ENCODE measurements at places on chromosomes 7 and 10.

- DNase-seq: no peak
These were observed 87.1 kb downstream of the CRTAC1 start for GRCh38 chr10:97943294-97943693.

- DNase-seq: no peak
These were observed 34.9 kb upstream of the WAPL start for GRCh38 chr10:86556532-86556931.

DNA sequence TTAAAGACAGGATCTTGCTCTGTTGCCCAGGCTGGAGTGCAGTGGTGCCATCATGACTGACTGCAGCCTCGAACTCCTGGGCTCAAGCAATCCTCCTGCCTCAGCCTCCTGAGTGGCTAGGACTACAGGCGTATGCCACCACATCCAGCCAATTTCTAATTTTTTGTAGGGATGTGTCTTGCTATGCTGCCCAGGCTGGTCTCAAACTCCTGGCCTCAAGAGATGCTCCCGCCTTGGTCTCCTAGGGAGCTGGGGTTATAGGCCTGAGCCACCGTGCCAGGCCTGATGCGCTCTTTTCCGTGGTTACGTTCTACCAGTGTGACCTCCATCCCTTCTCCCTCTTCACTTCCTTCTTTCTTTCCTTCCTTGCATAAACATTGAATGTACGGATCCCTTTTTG is 34.2 kb upstream of the IL15RA start:
- DNase-seq: no peak

DNA sequence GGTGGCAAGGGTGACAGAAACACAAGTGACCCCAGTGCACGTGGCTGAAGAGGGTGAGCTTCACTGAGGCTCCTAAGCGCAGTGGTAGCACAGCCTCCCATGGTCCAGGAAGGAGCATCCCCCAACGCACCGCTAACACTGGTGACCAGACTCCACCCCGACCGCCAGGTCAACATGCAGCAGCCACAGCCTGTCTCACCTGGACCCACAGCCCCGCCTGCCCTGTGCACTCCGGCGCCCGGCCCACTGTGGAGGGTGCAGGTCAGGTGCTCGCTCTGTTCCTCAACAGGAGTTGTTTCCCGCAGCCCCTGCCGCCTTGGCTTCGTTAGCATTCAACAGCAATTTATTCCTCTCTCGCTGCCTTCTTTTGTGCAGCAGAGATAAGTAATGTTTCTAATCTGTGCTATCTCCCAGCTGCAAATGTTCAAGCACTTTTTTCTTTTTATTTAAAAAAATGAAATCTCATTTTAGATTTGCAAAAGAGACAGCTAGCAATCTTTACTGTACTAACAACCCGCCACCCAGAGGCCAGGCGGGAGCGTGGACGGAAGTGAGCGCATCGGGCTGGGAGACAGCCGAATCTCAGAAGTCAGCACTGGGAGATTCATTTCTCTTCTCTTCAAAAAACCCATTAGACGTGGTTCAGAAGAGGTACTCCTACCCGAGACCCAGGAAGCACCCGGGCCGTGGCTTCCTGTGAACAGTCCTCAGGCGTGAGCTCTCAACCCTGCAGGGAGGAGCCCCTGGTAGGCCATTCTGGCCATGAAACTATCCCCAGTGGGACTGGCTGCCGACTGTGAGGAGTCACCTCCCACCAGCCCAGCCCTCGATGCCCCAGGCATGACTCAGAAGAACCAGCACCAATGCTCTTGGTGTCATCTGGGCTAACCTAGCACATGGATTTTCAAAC is 133.4 kb downstream of the MAD1L1 start:
- no peak for DNase-seq

GRCh38 chr10:72006026-72006425 is 41.8 kb downstream of the CHST3 start:
- DNase-seq: no peak

DNA sequence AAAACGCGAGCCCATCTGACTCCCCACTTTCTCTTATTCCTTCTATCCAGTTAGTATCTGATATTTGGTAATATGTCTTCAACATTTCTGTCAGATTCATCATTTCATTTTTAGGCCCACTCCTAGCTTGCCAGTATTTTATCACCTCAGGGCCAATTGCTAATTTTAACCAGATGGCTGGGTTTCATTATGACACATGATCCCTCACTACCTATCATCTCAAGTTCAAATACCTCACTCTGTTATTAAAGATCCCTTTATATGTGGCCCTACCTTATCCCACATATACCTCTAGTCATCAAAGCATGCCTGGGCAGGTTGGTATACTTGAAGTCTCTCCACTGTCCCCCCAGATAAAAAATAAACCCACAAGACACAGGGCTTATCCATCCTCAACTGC is 104.9 kb downstream of the RNLS start:
- no peak for DNase-seq

- DNase-seq: peak; percentile 60
These were observed at the start of gene ELAPOR2 for GRCh38 chr7:87059525-87060287. Gene ELAPOR2, minus strand, starts transcription at chr7:87059654. Its CDS starts 141 bp downstream, at chr7:87059513.

- no peak for DNase-seq
These were observed 5.1 kb downstream of the CCDC71L start for GRCh38 chr7:106655703-106656498.

DNA sequence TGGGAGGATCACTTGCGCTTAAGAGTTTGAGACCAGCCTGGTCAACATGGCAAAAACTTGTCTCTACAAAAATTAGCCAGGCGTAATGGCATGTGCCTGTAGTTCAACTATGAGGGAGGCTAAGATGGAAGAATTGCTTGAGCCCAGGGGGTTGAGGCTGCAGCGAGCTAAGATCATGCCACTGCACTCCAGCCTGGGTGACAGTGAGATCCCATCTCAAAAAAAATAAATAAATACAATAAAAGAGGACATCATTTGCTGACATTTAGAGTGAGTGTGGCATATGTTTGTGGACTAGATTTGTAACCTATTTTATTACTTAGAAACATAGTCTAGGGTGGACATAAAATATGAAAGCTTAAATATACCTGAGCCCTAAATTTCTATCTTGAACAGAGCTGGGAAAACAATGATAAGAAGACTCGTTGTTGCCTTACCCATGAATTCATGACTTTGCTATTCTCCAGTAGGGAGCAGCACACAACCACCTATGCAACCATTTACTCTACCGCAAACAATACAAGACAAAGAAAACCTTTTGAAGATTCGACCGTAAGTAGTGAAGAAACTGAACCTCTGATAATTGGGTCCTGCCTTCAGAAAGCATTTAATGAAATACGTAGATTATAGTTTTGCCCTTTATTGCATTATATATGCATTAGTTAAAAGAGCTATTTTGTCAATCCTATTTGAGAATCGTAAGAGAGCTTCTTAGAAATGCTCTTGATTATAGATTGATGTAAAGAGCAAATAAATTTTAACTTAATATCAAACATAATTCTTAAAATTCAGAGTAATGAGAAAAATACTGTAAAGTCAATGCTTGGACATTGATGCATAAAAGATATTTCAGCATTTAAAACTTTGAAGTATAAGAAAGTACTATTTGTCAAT is 83.5 kb downstream of the GNAT3 start:
- no peak for DNase-seq

- no peak for DNase-seq
These were observed 6.1 kb upstream of the CPA4 start for GRCh38 chr7:130286881-130287280.

GRCh38 chr10:75070476-75070875 is 41.0 kb upstream of the SAMD8 start:
- no peak for DNase-seq

- DNase-seq: no peak
These were observed 120.7 kb downstream of the TES start for GRCh38 chr7:116331020-116331419.

GRCh38 chr7:9231630-9232121 is 798.3 kb downstream of the NXPH1 start:
- DNase-seq: no peak

DNA sequence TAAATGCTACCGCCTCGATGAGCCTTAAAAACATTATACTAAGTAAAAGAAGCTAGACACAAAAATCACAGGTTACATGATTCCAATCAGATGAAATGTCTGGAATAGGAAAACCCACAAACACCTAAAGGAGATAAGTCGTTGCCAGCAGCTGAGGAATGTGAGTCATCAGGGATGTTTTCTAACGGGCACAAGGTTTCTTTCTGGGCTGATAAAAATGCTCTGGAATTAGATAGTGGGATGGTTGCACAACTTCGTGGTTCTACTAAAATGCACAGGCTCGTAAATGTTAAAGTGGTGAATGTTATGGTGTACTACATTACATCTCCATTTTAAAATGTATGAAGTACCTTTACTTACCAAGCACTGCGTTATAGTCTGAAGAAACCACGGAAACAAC is 9.7 kb downstream of the ABLIM1 start:
- no peak for DNase-seq

- no peak for DNase-seq
These were observed 77.3 kb downstream of the CDC14C start for GRCh38 chr7:49001610-49002033.

DNA sequence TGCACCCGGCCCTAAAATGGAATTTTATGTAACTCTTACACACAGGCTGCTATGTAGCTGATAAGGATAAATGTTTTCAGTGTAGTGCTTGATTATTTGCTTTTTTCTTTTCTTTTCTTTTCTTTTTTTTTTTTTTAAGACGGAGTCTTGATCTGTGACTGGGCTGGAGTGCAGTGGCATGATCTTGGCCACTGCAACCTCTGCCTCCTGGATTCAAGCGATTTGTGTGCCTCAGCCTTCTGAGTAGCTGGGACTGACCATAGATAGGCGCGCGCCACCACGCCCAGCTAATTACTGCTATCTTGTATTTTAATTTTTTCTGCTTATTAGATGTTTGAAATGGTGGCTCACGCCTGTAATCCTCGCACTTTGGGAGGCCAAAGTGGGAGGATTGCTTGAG is 3.4 kb downstream of the RABGEF1 start:
- DNase-seq: no peak

DNA sequence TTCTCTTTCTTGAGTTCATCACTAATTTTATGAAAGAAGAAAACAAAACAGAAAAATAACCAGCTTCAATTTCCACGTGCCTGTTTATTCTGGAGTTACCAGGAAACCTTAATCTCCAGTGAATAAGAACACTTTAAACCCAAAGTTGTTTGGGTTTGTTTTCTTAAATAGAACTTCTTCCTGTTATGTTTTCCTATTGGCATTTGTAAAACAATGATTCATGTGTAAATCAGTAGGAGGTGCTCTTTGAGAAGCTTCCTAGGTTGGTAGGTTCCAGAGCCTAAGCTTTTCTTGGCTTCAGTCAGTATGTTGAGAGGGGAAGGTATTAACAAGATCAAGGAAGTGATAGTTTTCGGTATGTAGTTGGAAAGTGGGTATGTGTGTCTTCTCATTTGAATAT is 119.0 kb downstream of the BICC1 start:
- DNase-seq: no peak

- no peak for DNase-seq
These were observed 4.6 kb downstream of the TRPV6 start for GRCh38 chr7:142880876-142881505.

DNA sequence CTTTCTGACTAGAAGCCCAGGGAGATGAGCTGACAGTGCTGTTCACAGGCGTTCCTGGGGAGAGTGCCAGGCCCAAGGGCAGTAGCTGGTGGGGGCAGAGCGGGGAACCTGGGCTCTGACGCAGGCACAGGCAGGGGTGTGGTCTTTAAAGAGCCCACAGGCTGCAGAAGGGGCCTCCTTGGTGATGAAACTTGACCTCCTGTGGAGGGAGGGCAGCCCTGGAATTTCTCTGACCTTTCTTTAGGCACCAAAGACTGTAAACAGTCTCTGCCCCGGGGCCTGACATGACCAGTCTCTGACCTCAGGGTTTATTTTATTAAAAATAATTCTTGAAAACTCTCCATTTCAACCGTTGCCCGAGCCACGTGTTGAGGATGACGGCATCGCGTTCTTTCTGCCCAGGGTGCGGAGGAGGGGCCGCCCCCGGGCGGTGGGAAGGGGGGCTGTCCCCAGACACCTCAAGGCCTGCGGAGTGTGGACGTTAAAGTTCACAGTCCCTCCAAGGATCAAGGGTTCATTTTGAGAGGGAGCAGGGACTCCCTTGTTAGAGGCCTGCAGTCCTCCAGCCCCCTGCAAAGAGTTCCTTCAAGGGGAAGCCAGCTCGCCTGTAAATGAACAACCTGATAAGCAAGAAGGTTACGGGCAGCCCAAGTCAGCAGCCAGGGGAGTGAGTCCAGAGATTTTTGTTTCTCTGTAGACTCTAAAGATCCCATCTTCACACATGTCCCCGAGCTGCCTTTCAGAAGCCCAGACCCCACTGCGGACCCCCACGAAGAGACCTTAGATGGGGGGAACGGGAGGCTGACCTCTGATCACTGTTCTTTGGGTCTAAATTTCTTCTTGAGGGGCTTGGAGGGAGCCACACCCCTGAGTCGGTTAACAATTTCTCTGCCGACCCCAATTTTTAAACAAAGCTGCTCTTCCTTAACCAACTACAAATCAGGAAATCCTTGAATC is 128.9 kb downstream of the VIPR2 start:
- peak; percentile 82 for DNase-seq

DNA sequence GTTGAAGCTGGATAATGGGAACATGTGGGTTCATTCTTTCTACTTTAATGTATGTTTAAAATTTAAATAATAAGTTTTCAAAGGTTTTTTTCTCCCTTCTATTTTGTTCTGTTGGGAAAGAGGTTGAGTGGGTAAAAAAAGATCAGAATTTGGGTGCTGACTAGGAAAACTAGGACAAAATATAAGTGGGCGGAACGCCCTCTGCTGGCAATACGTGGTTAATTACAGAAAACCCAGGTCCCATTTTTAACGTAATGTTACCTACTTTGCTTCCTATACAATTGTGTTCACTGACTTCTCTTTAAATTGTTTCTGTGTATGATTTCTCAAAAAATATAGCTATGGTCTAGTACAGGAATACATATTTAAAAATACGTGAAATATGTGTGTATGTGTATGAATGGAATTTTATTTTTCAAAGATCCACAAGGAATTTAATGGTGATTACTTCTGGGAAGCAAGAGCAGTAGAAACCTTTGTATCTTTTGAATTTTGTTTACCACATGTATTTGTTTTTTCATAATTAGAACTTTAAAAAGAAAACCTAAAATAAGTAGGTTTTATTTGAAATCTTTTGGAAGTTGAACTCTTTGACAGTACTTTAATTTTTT is 8.7 kb downstream of the ECD start:
- DNase-seq: peak; percentile 68

DNA sequence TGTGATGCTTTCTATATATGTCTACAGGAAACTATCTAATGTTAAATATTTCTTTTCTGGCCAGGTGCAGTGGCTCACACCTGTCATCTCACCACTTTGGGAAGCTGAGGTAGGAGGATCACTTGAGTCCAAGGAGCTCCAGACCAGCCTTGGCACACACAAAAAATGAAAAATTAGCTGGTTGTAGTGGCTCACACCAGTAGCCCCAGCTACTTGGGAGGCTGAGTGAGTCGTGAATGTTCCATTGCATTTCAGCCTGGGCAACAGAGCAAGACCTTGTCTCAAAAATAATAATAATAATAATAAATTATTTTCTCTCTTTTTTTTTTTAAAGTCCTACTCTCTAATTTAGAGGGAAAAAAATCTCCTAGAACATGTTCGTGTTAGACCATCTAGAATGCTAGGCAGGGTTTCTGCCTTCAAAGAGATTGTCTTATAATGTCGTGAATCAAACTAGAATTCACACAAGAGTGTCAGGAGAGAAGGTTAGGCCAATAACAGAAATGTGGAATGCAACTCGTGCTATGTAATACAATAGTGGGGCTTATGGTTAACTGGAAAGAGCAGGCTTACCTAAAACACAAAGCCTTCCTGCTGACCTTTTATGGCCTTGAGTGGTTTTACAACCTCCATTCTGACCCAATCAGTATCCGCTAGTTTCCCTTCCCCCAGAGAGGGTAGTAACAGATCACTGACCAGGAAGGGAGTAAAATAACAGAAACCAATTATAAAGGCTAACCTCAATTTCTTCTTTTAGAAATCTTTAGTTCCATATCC is 46.3 kb downstream of the MYOF start:
- DNase-seq: no peak

All from right atrium auricular region (tissue), 2 donors.